NCI-H1694 (cell line): ENCODE measurements at places on chromosomes 6 and 20.

DNA sequence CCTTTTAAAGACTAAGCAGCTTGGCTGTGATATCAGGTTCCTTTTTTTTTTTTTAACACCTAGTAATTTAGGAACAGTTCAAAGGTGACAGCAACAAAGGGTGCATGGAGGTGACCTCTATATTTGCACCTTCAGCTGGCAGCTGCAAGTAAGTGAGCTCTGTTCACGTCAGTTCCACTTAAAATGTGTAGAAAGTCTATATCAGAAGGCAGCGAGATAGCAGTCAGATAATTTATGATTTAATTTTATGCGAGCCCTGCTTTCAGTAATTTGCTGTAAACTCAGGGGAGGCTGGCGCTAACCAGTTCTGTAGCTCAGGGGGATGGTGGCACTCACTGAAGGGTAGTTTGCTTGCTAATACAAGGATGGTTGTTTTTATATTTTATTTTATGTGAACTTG is 602.8 kb upstream of the MMS22L start:
- no peak for DNase-seq

- no peak for DNase-seq
These were observed 855.0 kb downstream of the EPHA7 start for GRCh38 chr6:92564376-92564775.

GRCh38 chr6:87095087-87095509 is at the start of gene CGA:
Gene CGA, minus strand, starts transcription at chr6:87095106. Its CDS starts 6,906 bp downstream, at chr6:87088200.
- DNase-seq, result no peak

DNA sequence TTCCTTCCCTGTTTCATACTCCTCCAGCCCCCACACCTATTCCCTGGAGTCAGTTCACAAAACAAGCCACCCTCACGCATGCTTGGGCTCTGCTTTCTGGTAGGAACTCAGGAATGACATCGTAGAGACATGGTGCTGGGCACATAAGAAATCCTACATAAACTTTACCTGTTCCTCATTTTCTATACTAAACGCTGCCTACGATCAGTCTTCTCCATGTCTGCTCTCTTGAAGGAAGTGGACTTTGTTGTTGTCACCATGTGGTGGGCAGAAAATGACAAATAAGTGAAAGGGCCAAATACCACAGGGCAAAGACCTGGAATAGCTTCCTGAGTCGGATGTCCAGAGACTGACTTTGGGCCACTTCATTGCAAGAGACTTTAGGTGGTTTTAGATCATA is 10.1 kb downstream of the MYLK4 start:
- DNase-seq, result no peak

- DNase-seq, result no peak
These were observed 56.1 kb upstream of the FOXQ1 start for GRCh38 chr6:1255636-1256365.

- DNase-seq, result no peak
These were observed 21.3 kb downstream of the TNXB start for GRCh38 chr6:32087574-32088486.

- no peak for DNase-seq
These were observed 255.4 kb downstream of the GMPR start for GRCh38 chr6:16493802-16494201.

DNA sequence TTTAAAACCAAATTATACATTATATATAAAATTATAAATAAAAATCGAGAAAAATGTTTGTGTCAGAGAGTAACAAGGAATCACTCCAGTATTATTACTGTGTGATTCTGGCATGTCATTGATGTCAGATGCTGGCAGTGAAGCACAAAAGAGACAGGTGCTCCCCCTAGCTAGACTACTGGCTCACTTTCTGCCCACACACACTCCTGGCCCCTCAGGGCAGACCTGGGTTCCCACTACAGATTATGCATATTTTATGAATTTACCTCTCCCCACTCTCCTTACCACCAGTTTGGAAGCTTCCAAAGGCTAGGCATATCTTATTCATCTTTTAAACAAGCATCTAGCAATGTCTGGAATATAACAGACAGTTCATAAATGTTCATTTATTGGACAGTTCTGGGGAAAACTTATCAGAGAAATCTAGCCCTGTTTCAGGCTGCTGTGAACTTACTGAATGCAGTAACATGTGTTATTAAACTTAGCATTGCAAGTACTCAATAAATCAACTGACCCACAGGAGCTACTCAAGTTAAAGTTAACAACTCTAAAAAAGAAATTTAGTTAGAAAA is 12.8 kb downstream of the SNX3 start:
- DNase-seq, result no peak

DNA sequence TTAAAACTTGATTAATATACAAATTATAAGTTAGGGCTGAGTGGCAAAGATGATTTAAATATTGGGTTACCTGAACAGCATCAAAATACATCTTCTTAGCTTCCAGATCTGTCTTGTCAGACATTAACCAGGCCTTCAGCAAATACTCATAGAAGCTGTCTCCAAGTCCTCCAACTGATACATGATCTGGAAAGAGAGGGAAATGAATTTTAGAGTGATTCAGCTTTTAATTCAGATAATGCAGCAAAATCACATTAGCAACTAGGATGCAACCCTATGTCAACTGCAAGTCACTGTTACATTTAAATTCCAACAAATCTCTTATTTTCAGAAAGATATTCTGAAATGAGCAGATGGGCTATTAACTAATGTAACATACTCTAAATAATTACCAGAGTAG is 115.2 kb upstream of the FAM184A start:
- DNase-seq, result no peak

DNA sequence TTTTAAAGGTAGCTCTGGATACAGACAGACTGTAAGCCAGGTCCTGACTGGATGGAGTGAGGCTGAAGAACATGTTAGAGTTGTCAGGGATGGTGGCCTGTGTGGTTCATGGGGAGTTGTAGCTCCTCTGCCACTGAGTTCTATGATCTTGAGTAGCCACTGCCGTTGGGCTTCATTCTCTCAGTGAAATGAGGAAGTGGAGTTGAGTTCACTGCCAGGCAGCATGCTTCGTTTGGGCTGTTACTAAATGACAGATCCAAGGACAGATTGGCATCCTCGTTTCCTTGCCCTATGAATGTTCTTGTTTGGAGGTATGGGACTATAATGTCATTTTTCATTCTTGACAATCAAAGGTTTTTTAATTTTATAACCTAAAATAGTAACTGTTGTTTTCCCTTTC is 37.2 kb downstream of the SCAND1 start:
- no peak for DNase-seq

DNA sequence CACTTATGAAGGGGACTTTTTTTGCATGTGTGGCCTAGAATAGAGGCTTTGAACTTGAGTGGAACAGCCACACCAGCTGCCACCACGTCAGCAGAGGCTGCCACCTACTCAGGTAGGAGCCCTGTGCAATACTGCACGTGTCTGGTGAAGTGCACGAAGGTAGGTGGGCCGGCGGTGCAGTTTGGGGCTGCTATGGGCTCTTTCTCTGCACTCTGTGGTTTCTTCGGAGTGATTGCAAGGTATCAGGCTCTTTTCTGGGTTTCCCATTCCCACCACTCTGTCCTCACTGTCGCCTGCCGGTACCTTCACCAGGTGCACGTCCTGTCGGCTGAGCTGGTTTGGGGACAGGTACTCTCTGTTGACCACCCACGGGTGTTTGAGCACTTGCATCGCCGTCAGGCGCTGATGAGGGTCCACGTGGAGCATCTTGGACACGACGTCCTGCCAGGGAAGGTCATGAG is 30.8 kb upstream of the MPC1 start:
- no peak for DNase-seq

- no peak for DNase-seq
These were observed 34.6 kb downstream of the PPP1R14C start for GRCh38 chr6:150177259-150177951.

DNA sequence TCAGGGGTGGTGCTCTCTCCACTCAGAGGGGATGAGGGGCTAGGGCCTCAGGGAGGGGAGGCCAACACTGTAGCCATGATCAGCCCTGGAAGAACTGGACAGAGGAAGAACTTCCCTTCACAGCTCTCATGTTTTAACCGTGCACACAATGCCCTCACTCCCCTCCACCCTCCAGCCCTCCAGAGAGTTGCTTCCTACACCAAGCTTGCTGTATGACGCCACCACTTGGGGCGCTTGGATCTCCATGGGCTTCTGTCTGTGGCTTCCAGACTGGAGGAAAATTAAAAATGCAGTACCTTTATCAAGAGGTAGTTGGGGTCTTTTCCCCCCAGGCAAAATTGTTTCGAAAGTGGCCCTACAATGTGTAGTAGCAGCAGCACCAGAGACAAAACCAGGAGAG is 48.4 kb downstream of the ARHGAP40 start:
- DNase-seq, result no peak

DNA sequence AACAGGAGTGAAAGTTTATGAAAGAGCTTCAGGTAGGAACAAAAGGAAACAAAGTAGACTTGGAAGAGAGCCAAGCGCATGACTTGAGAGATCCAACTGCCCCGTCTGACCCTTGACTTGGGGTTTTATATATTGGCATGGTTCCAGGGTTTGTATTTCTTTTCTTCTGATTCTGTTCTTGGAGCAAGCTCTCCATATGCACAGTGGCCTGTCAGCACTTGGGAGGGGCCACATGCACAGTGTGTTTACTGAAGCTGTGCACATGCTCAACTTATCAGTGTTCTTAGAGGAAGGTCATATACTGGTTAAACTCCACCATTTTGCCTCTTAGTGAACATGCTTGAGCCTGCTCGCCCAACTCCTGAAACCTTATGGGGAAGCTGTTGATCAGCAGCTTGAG is 953.7 kb downstream of the TFAP2A start:
- DNase-seq, result no peak

- DNase-seq, result no peak
These were observed 174.9 kb downstream of the FRK start for GRCh38 chr6:115885636-115886366.

GRCh38 chr20:47317127-47317895 is 39.2 kb downstream of the ZMYND8 start:
- DNase-seq, result no peak

DNA sequence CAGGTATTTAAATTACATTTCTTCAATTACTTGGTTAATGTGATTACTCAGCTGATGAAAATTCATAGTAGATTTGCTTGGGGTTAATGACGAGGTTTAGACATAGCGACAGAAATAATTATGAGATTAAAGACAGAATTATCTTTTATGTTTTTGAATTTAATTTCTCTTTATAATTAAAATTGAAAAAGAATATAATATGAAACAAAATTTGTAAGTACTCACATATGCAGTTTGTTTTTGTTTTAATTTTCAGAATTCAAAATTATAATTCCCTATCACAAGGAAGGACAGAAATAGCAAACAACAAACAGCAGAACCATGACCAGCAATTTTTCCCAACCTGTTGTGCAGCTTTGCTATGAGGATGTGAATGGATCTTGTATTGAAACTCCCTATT is at the start of gene TAAR8:
Gene TAAR8, plus strand, starts transcription at position 301 of the 400 bp plus-strand sequence. Its CDS starts 21 bp downstream, at position 322.
- DNase-seq, result no peak

GRCh38 chr6:32397252-32397920 is 9.6 kb downstream of the BTNL2 start:
- DNase-seq, result no peak

- no peak for DNase-seq
These were observed 2.2 kb upstream of the OSER1 start for GRCh38 chr20:44212792-44213191.

DNA sequence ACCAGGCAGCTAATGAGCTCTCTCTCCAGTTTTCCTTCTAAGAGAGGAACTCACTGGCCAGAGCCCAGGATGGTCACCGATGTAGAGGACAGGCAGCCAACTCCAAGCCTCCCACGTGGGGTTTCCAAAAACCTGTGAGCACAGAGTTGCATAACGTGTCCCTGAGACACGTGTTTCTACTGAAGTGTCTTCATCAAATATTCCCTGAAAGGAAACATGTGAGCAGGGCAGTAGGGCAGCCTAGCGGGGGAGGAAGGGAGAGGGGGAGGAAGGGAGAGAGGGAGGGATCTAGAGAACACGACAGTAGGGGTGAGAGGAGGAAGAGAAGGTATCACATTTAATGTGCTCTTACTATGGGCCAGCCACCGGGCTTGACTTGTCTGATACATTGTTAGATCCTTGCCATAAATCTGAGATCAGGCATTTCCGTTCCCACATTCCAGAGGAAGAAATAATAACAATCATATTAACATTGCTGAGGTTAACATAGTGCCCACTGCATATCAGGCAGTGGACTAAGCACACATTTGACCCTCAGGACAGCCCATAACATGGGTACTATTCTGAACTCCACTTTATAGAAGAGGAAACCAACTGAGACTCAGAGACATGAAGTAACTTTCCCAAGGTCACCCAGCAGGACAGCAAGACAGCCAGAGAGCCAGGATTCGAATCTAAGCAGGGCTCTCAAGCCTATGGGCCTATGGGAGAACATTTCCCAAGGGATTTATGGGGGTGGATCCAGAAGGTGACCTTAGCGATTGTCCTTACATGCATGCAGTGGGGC is 4.5 kb upstream of the SYS1 start:
- DNase-seq, result no peak

DNA sequence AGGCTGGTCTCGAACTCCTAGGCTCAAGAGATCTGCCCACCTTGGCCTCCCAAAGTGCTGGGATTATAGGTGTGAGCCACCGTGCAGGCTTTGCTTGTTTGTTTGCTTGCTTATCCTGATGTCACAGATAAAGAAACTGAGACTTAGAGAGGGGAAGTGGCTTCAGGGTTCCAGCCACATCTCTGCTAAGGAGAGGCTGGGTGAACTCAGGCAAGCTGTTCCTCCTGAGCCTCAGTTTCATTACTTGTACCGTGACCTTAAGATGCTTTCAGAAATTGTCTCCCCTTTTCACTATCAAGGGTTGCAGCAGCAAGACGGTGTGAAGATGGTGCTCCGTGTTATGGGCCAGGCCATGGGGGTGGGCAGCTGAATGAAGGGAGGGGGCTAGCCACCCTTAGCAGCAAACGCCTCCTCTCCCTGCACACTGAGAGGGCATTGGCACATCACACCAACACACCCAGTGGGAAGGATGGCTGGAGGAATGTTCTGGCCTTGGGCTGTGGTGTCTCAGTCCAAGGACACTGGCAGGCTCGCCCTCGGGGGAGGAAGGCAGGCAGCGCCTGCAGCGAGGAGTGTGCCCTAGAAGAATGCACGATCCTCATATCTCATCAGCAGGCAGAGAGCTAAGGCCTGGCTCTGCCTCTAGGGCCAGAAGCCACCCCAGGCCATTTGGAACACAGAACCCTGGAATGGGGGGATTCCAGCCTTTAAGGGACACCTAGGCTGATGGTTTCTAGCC is 48.2 kb upstream of the TLDC2 start:
- DNase-seq, result no peak

GRCh38 chr6:24931718-24932691 is 3.8 kb downstream of the RIPOR2 start:
- DNase-seq, result no peak

GRCh38 chr6:107695061-107695720 is 128.9 kb downstream of the SCML4 start:
- no peak for DNase-seq

DNA sequence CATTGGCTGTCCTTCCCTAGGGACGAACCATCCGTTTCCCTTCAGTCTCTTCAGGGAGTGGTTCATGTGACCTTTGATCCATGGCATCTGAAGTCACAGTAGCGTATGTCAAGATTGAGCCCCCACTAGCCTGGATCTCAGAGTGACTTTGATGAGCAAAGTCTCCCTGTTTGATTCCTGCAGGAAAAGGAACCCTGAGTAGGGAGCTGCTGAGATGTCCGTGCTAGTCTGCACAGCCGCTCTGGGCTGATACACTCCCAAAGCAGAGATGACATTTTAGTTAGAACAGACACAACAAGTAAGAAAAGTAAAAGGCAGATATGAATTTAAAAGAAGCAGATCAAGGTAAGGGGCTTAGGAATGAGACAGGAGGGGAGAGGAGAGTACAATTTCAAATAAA is 899.4 kb downstream of the C6orf118 start:
- no peak for DNase-seq

GRCh38 chr20:14093652-14094051 is 98.3 kb downstream of the MACROD2 start:
- no peak for DNase-seq
